ENCODE measurements at places on chromosomes 3 and 15.

DNA sequence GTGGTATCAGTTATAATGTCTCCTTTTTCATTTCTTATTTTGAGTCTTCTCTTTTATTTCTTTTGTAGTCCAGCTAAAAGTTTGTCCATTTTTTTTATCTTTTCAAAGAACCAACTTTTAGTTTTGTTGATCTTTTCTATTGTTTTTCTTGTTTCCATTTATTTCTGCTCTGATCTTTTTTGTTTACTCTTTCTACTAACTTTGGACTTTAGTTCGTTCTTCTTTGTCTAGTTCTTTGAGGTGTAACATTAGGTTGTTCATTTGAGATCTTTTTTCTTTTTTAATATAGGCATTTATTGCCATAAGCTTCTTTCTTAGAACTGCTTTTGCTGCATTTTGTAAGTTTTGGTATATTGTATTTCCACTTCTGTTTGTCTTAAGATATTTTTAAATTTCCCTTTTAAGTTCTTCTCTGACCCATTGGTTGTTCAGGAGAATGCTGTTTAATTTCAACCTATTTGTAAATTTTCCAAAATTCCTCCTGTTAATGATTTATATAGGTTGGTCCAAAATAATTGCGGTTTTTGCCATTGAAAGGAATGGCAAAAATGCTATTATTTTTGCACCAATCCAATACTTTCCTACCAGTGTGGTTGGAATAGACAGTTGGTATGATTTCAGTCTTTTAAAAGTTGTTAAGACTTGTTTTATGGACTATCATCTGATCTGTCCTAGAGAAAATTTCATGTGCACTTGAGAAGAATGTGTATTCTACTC is 51.2 kb downstream of the KAT2B start:
- no peak for DNase-seq

DNA sequence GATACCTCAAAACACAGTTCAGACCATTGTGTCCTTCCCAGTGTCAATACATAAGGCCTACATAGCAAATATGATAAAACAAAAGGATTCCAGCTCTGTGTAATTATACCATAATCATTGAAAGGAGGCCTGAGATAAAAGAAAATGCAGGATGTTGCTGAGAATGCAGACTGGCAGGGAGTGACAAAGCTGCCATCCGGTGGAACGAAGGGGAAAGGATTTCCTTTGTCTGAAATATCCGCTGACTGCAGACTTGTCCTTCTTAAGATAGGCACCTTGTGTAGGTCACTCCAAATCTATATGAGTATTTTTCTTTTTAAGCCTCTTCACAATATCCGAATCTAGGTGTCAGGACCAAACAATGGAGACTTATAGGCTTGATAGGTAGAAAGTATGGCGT is 108.0 kb downstream of the KCNH8 start:
- DNase-seq, result no peak

GRCh38 chr3:31906182-31906581 is 74.9 kb downstream of the OSBPL10 start:
- no peak for DNase-seq

GRCh38 chr3:13834258-13835035 is 45.4 kb downstream of the WNT7A start:
- DNase-seq, result no peak

DNA sequence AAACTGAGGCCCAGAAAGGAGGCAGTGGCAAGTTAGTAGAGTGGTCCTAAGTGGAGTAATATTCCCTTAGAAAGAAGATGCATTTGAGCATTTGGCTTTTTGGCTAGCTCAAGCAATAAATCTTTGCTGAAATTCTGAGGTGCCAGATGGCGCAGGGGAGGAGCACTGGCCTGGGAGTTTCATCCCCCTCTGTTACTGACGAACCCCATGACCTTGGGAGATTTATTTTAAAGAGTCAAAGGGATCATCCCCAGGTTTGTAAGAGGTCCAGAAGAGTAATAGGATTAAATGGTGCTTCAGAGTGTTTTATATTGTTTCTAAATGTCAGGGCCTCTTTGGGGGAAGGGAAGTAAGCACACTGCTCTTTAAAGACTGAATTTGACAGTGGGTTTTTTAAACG is 85.1 kb upstream of the PIAS1 start:
- no peak for DNase-seq

DNA sequence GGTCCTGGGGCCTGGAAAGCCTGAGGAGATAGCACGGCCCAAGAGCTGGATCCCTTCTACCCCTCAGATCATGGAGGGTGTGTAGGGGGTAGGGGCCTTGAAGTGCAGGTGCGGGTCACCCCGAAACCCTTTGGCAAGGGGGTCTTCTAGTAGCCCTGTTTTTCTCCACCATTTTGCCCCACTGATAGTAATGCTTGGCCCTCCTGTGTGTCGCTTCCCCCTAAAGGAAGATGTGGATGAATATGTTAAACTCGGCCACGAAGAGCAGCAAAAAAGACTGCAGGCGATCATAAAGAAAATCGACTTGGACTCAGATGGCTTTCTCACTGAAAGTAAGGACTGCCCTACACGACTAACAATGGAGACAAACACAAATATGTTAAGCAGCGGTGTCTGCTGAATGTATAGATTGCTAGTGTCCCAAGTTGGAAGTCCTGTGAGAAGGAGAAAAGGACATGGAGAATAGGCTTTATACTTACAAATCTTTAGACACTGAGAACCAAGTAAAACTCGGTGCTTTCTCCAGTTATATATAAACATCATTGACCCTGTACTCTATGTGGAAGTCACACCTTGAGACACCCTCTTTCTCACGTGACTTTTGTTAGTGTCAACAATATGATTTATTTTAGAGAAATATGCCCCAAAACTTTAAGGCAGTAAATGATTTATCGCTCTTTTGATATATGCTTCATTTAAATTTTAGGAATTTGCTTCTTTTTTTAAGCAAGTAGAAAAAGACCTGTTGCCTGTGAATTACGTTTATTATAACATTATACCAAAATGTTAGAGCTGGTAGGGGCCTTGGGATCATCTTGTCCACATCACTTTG is 802 bp downstream of the RCN2 start:
- no peak for DNase-seq

GRCh38 chr15:35702946-35703495 is 157.1 kb upstream of the DPH6 start:
- DNase-seq, result no peak

DNA sequence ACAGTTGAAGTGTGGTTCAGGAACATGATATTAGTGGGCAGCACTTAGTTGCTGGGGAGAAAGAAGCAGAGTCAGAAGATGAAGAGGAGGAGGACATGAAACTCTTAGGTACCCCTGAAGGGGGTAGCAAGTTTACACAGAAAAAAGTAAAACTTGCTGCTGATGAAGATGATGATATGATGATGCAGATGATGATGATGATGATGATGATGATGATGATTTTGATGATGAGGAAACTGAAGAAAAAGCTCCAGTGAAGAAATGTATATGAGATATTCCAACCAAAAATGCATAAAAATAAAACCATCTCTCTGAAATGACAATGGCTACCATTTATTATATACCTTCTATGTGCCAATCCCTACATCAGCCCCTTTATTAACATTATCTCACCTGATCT is 39.9 kb upstream of the SOX14 start:
- DNase-seq, result no peak

DNA sequence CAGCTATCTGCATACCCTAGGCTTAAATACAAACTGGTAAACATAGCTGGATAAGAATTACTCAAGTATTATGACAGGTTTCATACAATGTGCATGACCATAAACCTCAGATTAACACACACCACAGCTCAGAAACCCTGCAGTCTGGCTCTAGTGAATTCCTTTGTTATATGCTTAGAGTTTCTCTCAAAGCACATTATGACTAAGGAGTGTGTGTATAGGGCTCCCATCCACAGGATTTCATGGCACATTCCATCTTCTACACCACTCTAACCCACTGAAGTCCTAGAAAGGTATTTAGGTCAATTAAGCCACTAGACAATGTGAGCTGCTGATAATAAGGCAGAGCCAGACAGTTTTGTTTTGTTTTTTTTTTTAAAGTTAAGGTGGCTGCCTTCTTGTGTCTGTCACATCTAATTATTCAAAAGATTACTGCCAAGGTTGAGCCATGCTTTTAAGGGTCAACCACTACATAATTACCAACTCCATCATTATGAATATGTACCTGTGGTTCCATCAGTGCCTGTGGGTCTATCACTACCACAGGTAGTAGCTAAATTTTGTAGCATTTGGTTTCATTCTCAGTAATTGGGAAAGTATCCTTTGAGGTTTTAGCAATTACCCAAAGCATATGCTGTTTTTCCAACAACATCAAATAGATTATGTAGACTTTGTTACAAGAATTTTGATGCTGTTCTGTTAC is 107.0 kb downstream of the ALCAM start:
- DNase-seq, result no peak

DNA sequence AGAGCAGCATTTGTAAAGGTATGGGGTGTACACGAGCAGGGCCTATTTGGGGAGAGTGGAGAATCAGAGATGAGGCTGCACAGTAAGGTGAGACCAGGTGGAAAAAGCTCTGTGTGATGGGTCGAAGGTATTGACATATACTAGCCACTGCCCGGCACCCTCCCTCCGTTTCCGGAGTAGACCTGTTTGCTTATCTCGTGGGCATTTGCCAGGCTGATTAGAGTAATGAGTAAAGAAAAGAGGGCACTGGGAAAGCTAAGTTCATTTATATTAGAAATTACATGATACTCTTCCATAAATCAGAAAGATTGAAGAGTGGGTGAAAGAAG is 46.2 kb upstream of the ATG7 start:
- no peak for DNase-seq

DNA sequence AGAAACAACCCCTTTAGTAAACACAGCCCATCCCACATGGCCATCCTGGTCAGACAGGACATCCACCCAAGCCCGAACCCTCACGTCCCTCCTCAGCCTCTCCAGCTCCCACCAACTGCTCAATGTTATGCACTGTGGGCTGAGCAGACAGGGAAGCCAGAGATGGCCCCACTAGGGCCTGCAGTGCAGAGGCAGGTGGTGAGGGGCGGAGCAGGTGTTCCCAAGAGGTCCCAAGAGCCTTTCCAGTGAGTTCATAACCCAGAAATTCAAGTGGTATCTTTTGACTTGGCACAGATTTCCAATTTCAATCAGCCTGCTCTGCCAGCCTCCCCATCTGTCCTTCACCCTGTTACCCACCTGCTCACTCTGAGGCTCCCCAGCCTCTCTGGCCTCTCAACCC is 130.3 kb downstream of the LIPC start:
- DNase-seq, result no peak

DNA sequence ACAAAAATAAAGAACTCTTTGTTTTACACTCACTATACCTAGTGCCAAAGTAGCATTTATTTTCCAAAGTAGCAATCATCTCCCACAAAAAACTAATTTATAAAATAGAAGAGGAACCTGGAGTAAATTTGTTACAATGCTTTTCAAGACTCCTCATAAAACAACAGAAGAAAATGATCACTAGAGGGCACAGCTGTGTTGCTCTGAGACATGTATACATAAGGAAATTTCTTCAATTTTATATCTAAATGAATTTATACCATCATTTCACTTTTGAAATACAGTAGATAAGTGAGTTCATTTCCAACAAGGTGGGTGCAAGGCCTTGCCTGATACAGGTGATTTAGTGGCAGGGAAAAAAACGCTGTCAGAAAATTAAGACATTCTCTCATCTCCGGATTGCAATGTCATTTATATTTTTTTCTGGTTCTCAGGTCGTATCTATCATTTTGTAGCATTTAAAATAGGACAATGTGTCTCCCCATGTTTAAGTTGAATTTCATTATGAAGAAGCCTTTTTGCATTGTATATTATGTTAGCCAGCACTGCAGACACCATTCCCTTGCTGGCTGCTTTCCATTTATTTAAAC is 25.3 kb upstream of the ARHGEF26 start:
- DNase-seq, result no peak

- DNase-seq, result no peak
Observed at GRCh38 chr3:168002786-168003368, 92.8 kb downstream of the GOLIM4 start.

Data from activated T-cell treated with anti-CD3 and anti-CD28 coated beads, Interleukin-2, amount 50 U/mL, for 48 hours (primary cell).